ENCODE measurements at places on chromosomes 12 and 14.
A peak's percentile ranks its signal among the peaks of the same experiment; 100 is the strongest.

DNA sequence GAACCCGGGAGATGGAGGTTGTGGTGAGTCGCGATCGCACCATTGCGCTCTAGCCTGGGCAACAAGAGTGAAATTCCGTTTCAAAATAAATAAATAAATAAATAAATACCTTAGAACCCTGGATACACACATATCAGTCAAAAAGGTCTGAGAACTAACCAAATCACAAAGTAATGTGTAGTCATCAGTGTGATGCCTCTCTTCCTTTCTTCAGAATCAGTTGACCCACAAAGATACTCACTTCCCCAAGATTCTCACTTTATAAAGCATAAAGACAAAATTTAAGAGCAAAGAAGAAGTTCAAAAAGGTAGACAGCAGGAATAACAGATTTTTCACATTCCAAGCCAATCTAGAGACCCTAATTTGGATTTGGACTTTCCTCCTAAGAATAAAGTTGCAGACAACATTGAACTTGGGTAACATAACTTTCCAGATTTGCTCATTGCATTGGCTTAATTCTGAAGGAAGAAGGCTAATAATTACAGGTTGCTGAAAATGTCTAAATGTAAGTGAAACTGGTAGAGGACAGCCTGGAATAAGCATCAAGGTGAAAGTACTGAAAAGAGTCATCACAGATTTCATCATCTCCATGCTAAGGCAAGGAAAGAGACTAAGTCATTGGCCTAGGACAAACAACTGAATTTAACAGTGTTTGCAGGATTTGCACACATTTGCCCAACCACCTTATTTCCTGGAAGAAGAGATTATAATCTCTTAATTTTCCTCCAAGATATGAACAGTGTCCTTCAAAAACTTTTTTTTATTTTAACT lies 17.4 kb downstream of the TMED10 start:
- no peak for DNase-seq

GRCh38 chr12:80040075-80040738 lies 59.1 kb upstream of the OTOGL start:
- no peak for DNase-seq

DNA sequence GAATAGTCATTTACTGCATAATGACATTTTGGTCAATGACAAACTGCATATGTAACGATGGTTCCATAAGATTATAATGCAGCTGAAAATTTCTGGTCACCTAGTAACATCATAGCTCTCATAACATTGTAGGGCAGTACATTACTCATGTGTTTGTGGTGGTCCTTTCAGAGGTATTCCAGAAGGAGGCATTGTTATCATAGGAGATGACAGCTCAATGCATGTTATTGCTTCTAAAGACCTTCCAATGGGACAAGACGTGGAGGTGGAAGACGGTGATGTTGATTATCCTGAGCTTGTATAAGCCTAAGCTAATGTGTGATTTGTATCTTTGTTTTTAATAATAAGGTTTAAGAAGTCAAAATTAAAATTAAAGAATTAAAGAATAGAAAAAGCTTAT lies 43.8 kb upstream of the TSPAN11 start:
- no peak for DNase-seq

DNA sequence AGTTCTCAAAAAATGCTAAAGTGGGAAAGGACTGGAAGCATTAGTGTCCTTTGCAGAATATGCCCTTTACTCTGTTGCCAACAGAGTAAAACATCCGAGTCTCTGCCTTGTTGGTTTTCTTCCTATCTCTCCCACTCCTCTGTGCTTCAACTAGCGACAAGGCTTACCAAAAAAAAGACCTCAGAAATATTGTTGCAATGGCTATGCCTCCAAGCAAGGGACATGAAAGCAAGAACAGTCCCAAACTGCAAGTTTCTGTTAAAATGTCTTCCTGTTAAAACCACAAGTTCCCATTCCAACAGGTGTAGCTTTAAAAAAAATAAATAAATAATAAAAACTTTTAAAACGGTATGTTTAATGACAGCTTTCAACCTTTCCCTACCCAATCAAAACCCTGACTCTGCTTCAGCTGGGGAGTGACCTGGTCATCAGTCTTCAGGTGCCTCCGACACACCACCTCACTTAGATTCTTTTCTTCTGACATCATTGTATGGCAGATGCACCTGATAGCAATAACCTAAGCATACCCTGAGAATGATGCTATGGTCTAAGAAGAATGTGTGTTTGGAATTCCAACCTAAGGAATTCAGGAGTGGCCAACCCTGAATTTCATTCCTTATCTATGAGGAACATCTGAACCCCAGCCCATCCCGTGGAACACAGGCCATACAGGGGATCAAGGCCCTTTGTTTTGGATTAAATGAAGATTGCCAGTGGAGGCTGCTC lies 81.0 kb downstream of the RPS29 start:
- no peak for DNase-seq

DNA sequence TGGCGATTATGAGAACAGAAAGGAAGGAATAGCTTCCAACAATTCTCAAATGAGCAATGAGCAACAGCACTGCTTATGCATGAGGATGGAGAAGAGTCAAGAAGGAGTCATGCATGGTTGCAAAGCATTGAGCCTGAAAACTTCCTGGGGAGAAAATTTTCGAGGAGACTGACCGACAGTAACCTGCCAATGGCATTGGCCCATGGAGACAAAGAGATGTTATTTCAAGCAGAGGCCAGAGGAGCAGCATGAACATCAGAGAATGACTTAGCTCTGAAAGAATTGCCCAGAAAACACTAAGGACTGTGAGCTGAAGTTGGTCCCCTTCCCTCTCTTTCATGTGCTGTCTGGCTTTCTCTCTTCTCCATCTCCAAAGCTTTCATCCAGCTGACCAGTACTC lies 343.4 kb downstream of the ADAMTS20 start:
- no peak for DNase-seq

DNA sequence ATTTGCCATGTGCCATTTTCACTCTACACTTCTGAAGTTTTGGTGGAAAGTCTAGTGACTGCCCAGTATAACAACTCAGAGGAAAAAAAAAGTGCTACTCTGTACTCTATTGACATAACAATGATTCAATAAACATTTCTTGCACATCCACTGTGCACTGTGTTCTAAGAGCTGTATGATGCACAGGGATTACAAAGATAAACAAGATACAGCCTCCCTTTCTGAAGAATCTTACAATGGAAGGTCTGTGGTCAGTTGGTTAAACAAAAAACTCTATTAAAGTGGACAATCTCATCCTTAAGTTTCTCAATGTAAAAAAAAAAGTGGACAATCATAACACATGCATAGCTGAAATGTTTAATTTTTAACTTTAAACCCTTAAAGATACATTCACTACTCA lies 105.7 kb upstream of the RASSF8 start:
- no peak for DNase-seq

- peak; percentile 50 for DNase-seq
Observed at GRCh38 chr12:27970401-27971120, 2.0 kb downstream of the PTHLH start.
